Esophagus squamous epithelium (tissue), 5 donors: ENCODE measurements at places on chromosomes 3 and 15.

DNA sequence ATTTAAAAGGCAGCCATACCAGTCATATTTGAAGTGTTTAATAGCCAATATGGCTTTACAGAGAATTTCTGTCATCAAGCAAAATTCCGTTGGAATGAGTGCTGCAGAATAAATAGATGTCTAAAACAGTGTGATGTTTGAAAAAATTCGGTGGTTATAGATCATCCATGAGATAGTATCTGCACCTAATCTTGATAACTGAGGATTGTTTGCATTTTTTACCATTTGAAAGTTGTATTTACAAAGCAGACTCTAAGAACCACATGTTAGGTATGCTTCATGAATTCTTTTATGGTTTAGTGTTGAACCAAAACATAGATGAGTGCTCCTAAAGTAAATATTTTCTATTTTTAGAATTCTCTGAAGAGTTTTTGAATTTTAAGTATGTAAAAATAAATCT is 476.1 kb downstream of the NAALADL2 start:
- H3K36me3 ChIP-seq = no peaks in the 10 kb centered on the region
- H3K4me1 ChIP-seq = peaks cover 5% of the 10 kb centered on the region
- no peak overlapping the region for H3K4me3 ChIP-seq
- H3K27ac ChIP-seq = no peak overlapping the region

DNA sequence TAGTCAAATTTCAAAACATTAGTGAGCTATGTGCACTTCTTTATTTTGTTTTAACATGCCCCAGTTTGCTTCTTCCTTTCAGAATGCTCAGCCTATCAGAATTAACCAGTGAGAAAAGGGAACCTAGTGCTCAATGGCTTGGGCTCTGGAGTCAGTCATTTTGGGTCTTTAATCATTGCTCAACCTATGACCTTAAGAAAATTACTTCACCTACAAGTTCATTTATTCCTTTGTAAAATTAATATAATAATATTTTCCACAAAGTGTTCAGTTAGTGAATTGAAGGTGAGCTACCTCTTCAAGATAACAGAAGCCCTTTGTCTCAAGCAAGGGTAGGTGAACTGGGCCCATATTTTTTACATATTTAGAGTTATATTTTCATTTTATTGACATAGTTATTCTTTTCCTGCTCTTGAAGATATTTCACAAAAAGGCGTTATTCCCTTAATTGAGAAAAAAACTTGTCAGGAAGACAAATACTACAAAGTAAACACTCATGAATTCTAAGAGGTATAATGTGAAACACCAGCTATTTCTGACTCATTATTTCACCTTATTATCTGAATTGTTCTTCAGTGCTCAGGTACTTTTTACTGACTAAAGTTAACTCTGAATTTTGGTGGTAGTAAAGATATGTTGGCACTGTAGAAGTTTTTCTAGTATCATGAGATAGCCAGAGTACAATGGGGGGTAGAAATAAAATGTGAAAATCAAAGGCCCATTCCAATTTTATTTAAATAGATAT is 415.5 kb downstream of the NAALADL2 start:
- H3K4me1 ChIP-seq = no peaks in the 10 kb centered on the region
- DNase-seq = no peak
- no peaks in the 10 kb centered on the region for H3K36me3 ChIP-seq

GRCh38 chr3:127634653-127635052 is 5.7 kb downstream of the PODXL2 start:
- no peak overlapping the region for H3K4me3 ChIP-seq
- H3K4me1 ChIP-seq = peaks cover 8% of the 10 kb centered on the region
- no peaks in the 10 kb centered on the region for H3K27me3 ChIP-seq
- H3K36me3 ChIP-seq = no peaks in the 10 kb centered on the region

GRCh38 chr15:101127506-101128076 is 124.3 kb downstream of the CHSY1 start:
- peak; percentile 15 for DNase-seq
- no peak overlapping the region for H3K4me3 ChIP-seq
- H3K27me3 ChIP-seq = no peaks in the 10 kb centered on the region
- H3K4me1 ChIP-seq = peaks cover 33% of the 10 kb centered on the region
- H3K36me3 ChIP-seq = no peaks in the 10 kb centered on the region

DNA sequence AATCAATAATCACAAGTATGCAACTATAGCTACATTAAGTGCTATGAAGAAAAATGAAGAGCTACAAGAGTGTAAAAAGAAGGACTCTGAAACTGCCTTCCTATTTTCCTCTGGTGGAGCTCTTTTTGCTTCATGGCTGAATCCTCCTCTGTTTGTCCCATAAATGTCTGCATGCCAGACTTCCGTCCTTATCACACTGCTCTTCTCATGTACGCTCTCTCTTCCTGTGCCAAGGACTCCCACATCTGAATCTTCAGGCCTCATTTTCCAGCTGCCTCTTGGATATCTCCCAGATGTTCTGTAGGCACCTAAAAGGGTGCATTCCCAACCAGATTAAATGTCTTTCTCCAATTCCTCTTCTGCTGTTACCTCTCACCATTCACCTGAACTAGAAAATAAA is 123.7 kb downstream of the MECOM start:
- H3K27ac ChIP-seq = no peak overlapping the region
- no peak overlapping the region for H3K4me3 ChIP-seq
- H3K27me3 ChIP-seq = no peaks in the 10 kb centered on the region
- no peaks in the 10 kb centered on the region for H3K4me1 ChIP-seq
- no peak for DNase-seq
- H3K36me3 ChIP-seq = no peaks in the 10 kb centered on the region

DNA sequence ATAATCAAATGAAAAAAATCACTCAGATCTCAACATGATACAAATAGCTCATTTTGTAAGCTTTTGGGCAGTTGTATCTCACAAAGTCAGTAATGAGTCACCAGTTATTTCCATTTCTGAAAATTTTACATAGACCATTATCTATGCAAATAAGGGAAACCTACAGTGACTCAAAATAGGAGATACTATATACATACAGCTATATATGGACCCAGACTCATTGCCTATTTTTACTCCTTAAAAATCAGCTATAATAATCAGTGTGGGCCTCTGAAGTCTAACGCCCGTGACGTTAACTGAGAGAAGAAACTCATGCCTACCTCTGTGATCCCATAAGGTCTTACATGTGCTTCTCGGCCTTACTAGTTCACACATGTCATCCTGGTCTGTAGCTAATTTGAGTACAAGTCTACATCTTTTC is 31.6 kb downstream of the LRIG1 start:
- DNase-seq = no peak
- no peaks in the 10 kb centered on the region for H3K36me3 ChIP-seq
- peaks cover 35% of the 10 kb centered on the region for H3K4me1 ChIP-seq
- no peak overlapping the region for H3K27ac ChIP-seq
- H3K27me3 ChIP-seq = no peaks in the 10 kb centered on the region

DNA sequence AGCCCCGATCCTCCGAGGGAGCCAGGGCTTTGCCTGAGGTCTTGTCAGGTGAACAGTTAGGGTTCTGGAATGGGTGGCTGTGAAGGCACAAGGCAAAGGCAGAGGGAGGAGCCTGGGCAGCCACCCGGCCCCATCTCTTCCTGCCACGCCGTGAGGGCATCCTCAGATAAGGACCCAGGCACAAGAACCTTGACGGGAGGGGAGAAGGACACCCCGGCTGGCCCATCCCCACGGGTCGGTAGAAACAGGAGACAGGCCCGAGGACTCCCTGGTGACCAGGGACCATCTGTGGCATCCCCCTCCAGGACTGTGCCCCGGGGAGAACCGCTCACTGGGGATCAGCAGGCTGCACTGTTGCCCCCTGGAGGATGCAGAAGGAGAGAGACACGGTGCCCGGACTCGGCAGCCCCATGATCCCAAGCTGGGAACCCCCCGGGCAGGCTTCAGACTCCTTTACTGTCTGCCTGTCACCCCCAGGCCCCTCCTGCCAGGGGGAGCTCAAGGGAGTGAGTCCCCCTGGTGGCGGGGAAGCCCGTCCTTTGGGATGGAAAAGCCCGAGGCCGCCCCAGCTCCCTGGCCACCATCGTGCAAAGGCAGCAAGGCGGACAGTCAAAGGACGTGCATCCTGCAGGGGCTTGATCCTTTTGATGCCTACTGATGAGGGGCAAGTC is 12.3 kb upstream of the PCSK6 start:
- peaks cover 5% of the 10 kb centered on the region for H3K4me1 ChIP-seq
- no peak for DNase-seq
- H3K4me3 ChIP-seq = no peak overlapping the region
- H3K27me3 ChIP-seq = no peaks in the 10 kb centered on the region

DNA sequence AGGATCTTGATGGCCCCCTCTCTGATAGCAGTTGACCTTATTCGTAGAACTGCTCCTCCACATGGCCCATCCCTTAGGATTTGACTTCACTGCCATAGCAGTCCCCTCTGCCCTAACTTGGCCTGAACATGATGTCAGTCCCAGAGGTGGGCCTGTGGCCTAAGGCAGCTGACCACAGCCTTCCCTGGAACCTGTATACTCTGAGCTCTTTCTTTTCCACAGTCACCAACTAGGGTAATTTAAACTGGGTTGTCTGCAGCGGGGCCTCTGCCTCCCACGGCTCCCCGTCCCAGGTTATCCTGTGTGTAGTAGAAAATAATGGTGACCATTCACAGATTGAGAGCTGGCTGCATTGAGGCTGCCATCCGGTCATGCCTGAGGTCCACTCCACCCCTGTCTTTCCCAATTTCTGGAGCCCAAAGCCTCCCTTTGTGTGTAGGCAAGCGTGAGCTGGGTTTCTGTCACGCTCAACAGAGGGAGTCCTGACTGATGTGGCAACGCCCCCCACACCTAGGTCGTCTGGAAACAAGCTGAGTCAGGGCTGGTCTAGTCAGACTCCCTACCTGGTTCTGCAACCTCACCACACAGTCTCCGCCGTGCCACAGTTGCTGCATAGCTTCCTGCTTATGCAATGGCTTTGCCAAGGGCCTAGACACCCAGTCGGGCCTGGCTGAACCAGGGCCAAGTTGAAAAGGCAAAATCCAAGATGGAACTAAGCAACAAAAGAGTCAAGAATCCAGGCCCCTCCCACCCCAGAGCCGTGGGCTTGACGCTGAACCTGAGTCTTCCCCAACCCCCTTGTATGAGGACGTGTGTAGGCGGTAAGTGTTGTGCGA is 284.5 kb downstream of the XXYLT1 start:
- H3K4me1 ChIP-seq = peaks cover 9% of the 10 kb centered on the region
- no peaks in the 10 kb centered on the region for H3K36me3 ChIP-seq
- DNase-seq = no peak
- no peaks in the 10 kb centered on the region for H3K27me3 ChIP-seq

GRCh38 chr3:192675958-192676649 is 51.2 kb downstream of the FGF12 start:
- no peak overlapping the region for H3K4me3 ChIP-seq
- no peaks in the 10 kb centered on the region for H3K27me3 ChIP-seq

- no peak for DNase-seq
- peaks cover 100% of the 10 kb centered on the region for H3K4me1 ChIP-seq
- H3K27ac ChIP-seq = peak overlapping the region; percentile 94
- no peaks in the 10 kb centered on the region for H3K36me3 ChIP-seq
- H3K4me3 ChIP-seq = no peak overlapping the region
- no peaks in the 10 kb centered on the region for H3K27me3 ChIP-seq
Measured at GRCh38 chr15:40247406-40247971, 8.6 kb downstream of the PAK6 start.

- H3K27me3 ChIP-seq = no peaks in the 10 kb centered on the region
- H3K36me3 ChIP-seq = no peaks in the 10 kb centered on the region
- H3K4me1 ChIP-seq = peaks cover 25% of the 10 kb centered on the region
- H3K27ac ChIP-seq = peak overlapping the region; percentile 61
Measured at GRCh38 chr3:23128655-23129054, 74.5 kb upstream of the UBE2E2 start.

GRCh38 chr15:93020976-93021772 is 67.8 kb downstream of the RGMA start:
- peaks cover 1% of the 10 kb centered on the region for H3K4me1 ChIP-seq
- no peak overlapping the region for H3K4me3 ChIP-seq
- DNase-seq = no peak
- peaks cover 100% of the 10 kb centered on the region for H3K36me3 ChIP-seq

DNA sequence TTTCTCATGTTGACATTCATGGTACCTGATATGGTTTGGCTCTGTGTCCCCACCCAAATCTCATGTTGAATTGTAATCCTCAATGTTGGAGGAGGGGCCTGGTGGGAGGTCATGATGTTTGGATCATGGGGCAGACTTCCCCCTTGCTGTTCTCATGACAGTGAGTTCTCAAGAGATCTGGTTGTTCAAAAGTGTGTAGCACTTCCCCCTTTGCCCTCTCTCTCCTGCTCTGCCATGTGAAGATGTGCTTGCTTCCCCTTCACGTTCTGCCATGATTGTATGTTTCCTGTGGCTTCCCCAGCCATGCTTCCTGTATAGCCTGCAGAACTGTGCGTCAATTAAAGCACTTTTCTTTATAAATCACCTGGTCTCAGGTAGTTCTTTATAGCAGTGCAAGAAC is 3.3 kb upstream of the UBL7 start:
- no peak for DNase-seq
- H3K4me3 ChIP-seq = no peak overlapping the region
- H3K27ac ChIP-seq = no peak overlapping the region
- no peaks in the 10 kb centered on the region for H3K36me3 ChIP-seq

DNA sequence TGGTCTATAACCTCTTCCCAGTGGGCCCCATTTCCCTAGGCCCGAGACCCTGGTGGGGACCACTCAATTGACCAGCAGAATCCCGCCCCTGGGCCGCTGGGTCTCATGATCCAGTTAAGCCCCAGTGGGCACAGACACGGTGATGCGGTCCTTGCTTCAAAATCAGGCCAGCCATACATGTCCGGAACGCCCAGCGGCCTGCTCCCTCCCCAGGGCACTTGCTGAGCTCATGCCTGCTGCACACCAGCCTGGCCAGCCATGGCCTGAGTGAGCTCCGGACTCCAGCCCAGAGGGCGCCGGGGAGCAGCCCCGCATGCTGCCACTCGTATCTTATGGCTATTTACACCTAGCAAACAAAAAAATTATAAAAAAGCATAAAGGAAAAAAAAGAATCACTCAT is 34.4 kb upstream of the IQSEC1 start:
- no peak overlapping the region for H3K27ac ChIP-seq
- no peaks in the 10 kb centered on the region for H3K36me3 ChIP-seq
- no peak for DNase-seq
- no peak overlapping the region for H3K4me3 ChIP-seq
- no peaks in the 10 kb centered on the region for H3K27me3 ChIP-seq
- H3K4me1 ChIP-seq = peaks cover 11% of the 10 kb centered on the region

DNA sequence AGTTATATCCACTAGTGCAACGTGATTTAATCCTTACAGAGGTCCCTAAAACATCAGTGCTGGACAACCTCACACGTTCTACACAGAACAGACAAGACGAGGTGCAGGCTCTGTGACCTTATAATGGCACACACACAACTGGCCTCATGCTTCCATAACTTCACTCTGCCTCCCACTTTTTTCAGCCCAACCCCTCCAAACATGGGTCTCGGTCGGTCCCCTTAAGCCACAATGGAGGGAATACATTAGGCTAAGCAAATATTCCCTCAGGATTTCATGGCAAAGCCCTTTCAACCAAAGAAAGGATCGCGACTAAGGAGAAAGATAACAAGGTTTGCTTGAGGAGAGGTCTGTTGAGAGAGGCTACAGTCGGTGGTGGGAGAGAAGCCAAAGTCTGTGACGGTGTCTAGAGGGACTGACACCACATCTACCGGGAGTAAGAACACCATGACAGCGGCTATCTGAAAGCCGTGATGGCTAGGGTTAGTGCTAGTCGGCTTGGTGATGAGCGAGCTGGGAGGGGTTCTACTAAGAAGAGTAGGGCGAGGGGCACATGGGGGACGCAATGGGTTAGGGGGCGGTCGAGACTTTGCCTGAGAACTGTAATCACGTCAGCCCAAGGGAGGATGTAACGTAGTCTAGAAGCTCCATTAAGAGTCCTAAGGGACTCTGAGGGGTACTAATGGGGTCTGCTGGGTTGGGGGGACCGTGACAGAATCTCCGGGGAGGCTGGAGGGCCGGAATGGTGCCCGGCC is 1.0 kb downstream of the MYO9A start:
- no peaks in the 10 kb centered on the region for H3K27me3 ChIP-seq
- no peaks in the 10 kb centered on the region for H3K36me3 ChIP-seq
- no peak for DNase-seq
- H3K4me1 ChIP-seq = peaks cover 58% of the 10 kb centered on the region
- H3K27ac ChIP-seq = peak overlapping the region; percentile 98
- peak overlapping the region; percentile 90 for H3K4me3 ChIP-seq
